ENCODE measurements at places on chromosomes 12 and 14.

DNA sequence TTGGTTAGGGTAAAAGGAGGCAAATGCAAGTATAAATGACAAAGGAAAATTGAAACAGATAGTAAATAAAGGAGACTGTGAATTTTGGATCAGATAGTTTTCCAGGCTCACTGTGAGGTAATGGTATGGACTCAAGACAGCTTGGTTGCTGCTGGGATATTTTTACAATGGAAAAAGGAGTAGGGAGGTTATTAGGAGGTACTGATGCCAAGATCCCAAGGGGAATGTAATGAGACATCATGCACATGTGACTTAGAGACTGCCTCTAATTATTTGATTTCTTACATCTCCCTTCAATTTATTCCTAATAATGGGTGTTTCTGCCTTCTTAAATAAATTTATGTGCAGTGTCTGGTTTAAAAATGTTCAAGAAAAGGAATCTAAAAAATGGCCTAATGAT is 56.9 kb downstream of the TAOK3 start:
- DNase-seq, result no peak

- DNase-seq, result peak; percentile 30
These were observed 136.4 kb upstream of the KRAS start for GRCh38 chr12:25386831-25387731.

GRCh38 chr14:23582906-23583760 is 4.5 kb upstream of the JPH4 start:
- no peak for DNase-seq

- no peak for DNase-seq
These were observed 106.7 kb downstream of the ANO4 start for GRCh38 chr12:100901266-100901665.

DNA sequence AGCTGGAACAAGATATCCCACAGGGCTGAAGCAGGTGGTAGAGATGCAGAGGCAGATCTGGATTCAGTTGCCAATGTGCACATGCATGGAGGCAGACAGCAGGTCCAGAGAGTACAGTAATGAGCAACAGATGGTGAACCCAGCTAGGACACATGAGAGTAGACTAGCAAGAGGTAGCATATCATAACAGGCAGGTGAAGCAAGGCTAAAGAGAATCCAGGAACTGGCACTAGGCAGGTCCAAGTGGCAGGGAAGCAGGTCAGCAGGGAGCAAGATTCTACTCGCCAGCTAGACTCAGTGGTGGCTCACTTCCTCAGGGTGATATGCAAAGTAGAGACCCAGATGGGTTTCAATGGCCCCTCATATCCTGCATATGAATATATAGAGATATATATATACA is 15.3 kb upstream of the MYF6 start:
- DNase-seq, result no peak

GRCh38 chr14:46259536-46259935 is 392.0 kb downstream of the RPL10L start:
- DNase-seq, result peak; percentile 5

- no peak for DNase-seq
These were observed 16.9 kb downstream of the LRCOL1 start for GRCh38 chr12:132593521-132593920.

DNA sequence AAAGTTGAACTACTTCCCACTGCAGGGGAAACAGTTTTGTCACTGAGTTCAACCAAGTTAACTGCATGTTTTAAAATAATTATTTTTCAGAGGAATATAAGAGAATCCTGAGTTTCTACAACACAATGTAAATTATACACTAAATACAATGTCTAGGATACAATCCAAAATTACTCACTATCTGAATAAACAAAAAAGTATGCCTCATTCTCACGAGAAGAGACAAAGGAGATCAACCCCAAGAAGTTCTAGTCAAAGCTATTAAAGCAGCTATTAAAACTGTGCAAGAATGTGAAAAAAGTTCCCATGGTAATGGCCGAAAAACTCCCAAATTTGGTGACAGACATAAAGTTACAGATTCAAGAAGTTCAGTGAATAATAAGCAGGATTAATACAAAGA is 8.8 kb upstream of the KCNK13 start:
- DNase-seq, result no peak

DNA sequence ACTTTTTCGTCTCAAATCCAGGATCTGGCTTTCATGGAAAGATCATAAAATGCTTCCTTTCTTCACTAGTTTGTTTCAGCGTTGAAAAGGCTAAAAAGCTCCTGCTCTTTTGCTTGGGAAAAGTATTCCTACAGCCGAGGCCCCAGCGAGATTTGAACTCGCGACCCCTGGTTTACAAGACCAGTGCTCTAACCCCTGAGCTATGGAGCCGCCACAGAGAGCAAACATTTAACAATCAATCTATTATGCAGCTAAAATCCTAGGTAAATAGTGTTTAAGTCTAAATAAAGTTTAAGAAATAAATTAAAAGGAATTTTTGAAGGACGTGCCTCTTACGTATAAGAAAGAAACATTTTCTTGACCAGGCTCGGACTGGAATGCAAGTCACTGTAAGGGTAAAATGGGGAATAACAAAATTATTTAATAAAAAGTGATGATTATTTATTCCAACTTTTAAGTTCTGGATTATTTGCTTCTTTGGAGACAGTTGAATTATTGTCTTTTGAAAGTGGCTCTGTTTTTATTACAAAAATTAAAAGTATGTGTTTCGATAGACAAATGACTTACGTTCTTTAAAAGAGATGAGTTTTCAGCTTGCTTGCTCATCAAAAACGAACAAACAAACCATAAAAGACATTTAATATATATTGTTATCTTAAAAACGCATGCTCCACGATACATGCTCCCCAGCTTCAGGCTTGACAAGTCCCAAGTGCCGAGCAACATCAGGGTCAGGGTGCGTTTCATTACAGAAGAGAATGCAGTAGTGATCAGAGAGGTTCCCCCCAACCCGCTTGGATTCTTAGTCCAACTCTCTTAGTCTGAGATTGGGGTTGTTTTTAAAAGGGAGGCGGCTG is 10.2 kb downstream of the OR6S1 start:
- no peak for DNase-seq

DNA sequence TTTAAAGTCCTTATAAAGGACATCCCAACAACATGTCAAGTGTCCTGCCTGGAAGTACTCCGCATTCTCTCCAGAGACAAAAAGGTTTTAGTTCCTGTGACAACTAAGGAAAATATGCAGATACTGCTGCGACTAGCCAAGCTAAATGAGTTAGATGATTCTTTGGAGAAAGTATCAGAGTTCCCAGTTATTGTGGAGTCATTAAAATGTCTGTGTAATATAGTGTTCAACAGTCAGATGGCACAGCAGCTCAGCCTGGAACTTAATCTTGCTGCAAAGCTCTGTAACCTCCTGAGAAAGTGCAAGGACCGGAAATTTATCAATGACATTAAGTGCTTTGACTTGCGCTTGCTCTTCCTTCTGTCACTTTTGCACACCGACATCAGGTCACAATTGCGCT is 40.2 kb downstream of the RIC8B start:
- no peak for DNase-seq

DNA sequence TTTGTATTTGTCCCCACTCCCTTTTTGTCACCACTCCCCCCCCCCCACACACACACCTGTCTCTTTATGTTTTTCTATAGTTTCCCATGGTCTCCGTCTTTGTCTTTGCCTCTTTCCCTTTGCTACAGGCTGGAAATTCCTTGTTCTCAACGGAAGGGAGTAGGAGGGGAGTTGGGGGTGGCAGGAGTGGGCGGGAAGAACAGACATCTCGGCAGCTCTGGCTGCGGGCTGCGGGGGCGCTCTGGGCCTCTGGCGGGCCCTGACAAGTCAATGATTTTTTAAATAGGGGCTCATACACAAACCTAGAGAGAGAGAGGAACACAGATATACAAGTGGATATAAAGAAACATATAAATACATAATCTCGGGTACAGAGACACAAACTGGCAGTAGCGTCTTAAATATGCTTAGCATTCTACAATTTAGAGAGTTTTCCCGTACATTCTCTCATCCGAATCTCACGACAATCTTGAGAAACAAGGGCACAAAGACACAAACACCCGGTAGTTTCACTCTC is 2.4 kb upstream of the NAB2 start:
- no peak for DNase-seq

DNA sequence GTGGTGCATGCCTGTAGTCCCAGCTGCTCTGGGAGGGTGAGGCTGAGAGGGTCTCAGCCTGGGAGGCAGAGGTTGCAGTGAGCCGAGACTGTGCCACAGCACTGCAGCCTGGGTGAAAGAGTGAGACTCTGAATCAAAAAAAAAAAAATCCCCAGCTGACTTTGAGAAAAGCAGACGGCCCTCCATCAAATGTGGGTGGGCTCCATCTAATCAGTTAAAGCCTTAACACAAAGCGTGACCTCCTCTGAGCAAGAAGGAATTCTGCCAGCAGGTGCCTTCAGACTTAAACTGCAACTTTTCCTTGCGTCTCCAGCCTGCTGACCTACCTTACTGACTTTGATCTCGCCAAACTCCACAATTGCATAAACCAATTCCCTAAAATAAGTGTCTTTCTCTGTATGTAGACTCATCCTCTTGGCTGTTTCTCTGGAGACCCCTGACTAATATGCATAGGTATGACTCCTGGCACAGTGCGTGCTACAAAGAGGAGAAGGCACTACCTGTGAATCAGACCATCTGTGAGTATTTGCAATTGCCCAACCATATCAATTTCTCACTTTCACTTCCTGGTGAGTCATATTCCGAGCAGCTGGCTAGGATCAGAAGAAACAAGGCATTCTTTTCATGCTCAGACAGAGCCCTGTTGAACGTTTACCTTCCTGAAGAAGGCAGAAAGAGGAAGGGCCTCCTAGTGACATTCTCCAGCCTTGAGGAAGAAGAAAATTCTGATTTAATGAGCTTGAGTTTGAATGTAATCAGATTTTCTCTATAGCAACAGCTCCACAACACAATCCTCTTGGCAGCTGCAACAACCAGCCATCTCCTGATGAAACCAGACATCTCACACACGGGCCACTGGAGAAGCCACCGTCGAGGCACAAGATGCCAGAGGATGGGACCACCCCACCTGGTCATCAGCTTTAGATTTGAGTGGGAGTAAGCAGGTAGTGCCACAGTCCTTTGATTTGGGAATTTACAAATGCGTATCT is 54.3 kb downstream of the CLMN start:
- DNase-seq, result no peak

- no peak for DNase-seq
These were observed 140.0 kb downstream of the PDE3A start for GRCh38 chr12:20508359-20508758.

DNA sequence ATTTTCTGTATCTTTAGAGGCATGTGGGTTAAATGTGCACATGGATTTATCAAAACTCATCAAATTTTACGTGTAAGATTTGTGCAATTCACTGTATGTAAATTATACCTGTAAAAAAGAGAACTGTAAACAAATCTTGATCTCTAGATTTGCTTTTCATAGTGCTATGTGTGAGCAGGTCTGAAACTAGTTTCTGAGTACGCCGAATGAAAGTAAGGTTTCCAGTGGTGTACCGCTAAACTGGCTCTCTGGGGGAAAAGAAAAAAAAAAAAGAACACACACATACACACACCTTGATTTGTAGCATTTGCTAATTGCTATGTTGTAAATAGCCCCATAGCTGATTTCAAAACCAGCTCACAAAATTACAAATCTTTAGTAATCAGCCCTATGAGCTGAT is 8.6 kb upstream of the SLC41A2 start:
- DNase-seq, result no peak

GRCh38 chr12:124318278-124319020 is 23.6 kb downstream of the RFLNA start:
- no peak for DNase-seq

DNA sequence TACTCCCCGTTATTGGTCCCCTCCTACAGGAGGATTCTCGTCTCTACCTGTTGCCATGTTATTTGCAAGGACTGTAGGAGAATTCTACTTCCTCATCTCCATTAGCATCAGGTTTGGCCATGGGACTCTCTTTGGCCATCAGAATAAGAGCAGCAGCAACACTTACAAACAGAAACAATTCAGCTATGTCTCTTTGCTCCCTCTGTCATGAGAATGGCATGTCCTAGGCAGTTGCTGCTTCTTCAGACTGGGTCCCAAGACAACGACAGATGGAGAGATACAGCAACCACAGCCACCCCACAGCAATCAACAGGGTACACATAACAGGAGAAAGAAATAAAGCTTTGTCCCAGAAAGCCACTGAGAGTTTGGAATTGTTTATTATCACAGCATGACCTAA is 19.7 kb downstream of the SLC41A2 start:
- DNase-seq, result no peak

DNA sequence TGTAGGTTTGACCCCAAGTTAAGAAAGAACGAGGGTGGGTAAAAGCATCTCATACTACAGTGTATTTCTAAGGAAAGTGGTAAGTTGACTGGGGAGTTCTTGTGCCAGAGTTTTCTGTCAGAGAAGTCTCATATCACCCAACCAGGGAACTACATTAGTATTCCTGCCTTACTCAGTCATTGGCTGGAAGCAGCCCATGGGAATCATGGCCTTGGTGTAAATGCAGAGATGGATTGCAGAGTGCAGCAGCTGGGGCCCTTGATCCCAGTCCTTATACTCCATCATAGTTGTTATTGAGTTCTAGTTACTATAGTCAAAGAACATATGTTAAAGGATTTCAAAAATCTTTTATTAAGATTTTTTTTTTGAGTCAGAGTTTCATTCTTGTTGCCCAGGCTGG is 105.8 kb downstream of the MNAT1 start:
- DNase-seq, result no peak

DNA sequence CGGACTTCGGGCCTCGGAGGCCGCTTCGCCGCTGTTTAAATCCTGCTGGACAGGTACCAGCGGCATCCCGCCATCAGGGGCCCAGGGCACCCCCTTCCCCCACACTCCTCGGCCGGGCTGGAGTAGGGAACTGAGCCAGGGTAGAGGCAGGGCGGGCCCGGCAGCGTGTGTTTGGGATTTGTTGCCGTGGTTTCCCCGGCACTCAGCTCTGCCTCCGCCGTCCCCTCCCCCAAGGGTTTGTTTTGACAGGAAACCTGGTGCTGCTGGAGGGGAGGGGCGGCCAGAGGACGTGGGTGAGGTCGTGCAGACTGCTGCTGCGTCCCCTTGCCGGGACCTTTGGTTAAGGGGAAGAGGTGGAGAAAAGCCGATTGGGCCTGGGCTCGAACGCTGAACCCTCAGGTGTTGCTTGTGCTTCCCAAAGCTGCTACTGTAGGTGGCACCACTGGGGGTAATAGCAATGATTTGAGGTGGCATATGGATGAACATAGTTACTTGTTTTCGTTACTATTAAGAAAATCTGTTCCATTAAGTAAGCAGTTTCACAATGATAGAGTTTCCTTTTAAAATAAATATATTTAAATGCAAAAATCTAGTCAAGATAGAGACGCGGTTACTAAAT is 778 bp downstream of the TCP11L2 start:
- DNase-seq, result peak; percentile 56
